ENCODE measurements at places on chromosomes 4 and X.

- no peak for DNase-seq
These were observed 117.9 kb upstream of the VEGFC start for GRCh38 chr4:176910646-176911045.

GRCh38 chrX:107596651-107597050 lies 31.7 kb upstream of the PRPS1 start:
- DNase-seq = no peak

DNA sequence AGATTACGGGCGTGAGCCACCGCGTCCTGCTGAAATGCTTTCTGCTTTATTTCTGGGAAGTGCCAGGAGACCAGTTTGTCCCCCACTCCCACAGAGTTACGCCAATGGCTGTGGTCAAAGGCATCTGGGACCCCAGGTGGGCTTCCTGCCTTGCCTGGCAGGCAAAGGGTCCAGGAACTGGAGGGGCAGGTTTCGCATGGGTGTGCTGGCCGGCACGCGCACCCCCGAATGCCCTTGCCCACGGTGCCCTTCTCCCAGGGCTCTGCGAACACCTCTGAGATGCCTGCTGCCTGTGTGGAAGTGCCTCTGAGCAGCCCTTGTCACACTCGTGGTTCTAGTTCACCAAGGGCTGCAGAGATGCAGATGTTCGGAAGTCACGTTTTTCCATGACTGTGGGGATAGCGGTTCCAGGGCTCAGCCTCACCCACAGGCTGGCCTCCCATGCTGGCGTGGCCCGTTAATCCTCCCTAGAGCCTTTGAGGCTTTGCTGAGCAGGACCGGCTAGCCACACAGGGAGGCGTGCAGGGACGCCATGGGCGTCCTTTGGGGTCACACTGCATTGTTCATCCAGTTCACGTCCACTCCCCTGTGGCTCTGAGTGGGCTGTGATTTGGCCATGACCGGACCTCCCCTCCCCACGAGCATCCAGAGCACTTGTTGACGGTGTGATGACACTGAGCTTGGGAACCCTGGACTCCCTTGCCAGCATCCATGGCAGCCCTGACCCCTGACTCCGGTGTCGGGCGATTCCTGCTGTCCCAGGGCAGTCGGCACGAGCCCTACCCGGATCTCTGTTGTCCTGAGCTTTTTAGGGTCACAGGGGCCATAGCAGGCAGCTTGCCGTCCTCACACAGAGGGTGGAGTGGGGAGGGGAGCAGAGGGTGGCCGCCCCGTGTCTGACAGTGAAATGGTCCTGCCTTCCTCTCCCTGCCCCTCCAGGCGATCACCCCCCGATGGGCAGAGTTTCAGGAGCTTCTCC lies 12.7 kb upstream of the ADD1 start:
- DNase-seq = no peak

- DNase-seq = no peak
These were observed 1157.1 kb downstream of the ARAP2 start for GRCh38 chr4:35087218-35087617.

- DNase-seq = no peak
These were observed 294.6 kb downstream of the PTTG2 start for GRCh38 chr4:38254825-38255224.

DNA sequence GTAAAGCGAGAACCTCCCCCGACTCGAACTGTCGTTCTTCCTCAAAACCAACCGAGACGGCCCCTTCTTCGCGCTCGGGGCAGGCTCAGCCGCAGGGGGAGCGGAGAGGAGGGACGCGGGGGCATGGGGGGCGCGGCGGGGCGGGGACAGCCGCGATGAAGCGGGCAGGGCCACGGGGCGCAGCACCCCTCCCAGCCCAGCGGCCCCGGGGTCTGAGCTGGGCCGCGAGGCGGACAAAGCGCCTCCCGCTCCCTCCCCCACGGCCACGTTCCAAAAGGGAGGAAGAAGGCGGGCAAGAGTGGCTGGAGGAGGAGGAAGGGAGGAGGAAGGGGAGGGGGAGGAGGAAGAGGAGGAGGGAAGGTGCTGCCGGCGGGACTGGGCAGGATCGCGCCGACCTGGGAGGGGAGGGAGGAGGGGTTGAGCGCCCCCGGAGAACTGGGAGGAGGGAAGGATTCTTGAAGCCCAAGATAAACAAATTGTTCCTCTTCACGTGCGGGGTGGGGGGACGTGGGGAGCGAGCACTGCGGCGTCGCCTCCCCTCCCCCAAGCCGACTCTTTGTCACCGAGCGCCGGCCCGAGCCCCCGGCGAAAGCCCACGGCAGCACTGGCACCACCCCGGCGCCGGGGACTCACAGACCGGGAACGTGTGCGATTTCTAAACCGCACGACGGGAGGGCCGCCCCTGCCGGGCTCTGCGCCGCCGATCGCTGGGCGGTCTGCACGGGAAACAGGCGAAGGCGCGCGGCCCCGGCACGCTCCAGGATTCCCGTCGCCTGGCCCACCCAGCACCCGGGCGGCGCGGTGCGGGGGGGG lies 2.9 kb downstream of the MAML3 start:
- DNase-seq = peak; percentile 41

DNA sequence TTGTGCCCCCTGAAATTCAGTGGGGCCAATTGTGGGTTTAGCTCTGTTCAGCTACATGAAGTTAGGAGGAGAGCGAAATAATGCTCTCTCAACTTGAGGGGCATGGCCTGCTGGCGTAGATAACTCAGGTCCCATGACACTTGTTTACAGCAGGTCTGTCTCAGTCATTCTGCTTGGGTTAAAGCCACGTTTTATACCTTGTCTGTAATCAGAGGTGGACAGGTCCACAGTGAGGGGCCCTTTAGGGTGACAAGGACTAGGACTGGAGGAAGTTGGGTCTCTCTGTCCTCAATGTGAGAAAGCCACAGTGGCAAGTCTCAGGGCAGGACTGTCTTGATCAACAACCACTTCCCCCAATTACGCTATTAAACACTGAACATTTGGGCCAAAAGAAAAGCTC lies 49.0 kb downstream of the PDHA1 start:
- DNase-seq = no peak

DNA sequence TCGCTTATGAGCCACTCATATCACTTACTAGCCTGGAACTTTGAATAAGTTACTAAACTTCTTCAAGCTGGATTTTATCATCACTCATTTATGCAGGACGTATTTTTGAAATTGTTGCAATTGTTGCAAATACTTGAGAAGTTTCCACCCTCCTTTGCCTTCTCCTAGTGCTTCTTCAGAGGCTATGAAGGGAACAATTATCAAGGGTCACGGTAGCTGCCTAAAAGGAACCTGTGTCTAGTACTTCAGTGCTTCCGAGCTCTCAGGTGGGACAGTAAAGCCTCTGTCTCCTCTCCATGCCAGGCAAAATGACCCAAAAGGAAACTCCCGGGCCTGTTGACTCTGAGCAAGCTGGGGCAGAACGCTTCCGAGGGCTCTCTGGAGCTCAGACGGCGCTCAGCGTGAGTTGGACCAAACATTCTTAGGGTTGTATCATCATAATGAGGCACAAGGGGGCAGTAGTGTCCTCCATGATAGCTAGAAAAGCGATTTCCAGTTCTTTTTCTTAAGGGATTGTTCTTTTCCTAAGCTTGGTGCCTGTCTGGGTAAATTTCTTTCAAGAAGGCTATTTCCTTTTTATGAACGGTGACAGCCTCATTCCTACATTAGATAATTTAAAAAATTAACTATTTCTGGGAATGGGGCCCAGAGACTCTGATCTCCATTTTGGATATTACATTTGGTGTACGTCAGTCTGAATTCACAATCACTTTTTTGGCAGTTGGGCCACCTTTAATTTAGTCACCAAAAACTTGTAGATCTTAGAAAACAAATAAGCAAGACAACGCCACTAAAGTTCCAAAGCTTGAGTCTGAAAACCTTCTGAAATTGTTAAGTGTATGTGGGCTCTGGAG lies 73.1 kb downstream of the PACRGL start:
- no peak for DNase-seq

DNA sequence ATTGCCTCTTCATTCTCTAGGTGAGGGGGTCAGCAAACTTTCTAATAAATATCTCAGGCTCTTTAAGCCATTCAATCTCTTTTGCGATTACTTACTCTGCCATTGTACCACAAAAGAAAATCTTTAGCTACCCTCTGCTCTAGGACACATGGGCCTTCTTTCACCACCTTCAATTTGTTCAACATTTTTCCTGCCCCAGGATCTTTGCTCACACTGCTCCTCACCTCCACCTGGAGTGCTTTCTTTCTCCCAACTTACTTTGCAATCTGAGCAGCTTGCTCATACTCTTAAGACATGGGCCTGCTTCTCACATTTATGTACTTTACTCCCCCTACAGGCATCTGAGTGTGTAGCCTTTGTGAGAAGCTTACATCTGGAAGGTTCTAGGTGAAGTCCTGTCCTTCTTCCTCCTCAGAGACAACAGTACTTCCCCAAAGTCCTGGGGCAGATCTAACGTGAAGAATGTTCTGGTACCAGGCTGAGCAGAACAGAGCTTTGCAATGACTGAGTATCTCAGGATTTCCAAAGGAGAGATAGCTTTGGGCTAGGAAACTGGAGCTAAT lies 55.0 kb upstream of the PRDM5 start:
- DNase-seq = no peak

GRCh38 chr4:1413687-1414479 lies 7.6 kb upstream of the NKX1-1 start:
- DNase-seq = no peak

- DNase-seq = no peak
These were observed 33.3 kb upstream of the DSPP start for GRCh38 chr4:87574996-87575395.

- no peak for DNase-seq
These were observed 585.7 kb downstream of the TLL1 start for GRCh38 chr4:166458756-166459155.
